PC-9 (cell line): ENCODE measurements at places on chromosomes 4 and X. TPM values are rescaled to one million over a fixed set of nuclear protein-coding genes. Genes with fewer than 3 reads are reported as not detected.

- DNase-seq, result no peak
Measured at GRCh38 chrX:130826249-130826648, 76.8 kb downstream of the ENOX2 start.

- no peak for DNase-seq
Measured at GRCh38 chr4:188341428-188341827, 202.2 kb downstream of the TRIML1 start.

DNA sequence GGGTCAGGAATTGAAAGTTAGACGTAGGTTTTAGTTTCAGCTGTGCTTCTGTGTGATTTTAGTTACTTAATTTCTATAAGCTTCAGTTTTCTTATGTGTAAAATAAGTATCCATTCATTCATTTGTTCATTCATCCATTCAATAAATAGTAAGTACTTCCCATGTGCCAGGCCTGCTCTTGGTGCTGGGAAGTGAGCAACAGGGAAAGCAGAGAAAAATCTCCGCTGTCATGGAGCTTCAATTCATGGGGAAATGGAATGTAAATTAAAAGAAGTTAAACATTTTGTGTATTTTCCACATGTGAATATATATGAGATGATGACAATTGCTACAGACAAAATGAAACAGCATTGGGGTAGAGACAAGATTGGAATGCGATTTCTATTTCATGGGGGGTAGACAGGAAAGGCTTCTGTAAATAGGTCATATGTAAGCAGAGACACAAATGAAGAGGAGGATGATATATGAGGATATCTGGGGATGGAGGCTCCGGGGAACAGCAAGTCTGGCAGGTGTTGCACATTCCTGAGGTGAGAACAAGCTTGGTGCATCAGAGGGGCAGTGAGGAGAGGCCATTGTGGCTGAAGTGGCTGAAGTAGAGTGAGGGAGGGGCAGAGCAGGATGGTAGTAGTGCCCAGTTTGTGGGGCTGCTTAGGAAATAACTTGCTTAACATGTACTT lies 66.2 kb downstream of the FHIP1A start:
- DNase-seq, result no peak

The CD99L2 gene
- total RNA-seq, result 22.5 and 29.6 TPM in 2 replicates

DNA sequence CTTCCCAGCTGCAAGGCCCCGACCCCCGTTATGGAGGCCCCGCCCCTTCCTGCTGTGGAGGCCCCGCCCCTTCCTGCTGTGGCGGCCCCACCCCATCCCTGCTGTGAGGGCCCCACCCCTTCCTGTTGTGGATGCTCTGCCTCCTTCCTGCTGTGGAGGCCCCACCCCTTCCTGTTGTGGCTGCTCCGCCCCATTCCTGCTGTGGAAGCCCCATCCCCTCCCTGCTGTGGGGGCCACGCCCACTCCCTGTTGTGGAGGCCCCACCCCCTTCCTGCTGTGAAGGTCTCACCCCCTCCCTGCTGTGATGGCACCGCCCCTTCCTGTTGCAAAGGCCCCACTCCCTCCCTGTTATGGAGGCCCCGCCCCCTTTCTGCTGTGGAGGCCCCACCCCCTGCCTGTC lies 104.9 kb upstream of the PSAPL1 start:
- DNase-seq, result peak; percentile 56

GRCh38 chrX:56788717-56789122 lies 59.7 kb downstream of the NBDY start:
- DNase-seq, result no peak

DNA sequence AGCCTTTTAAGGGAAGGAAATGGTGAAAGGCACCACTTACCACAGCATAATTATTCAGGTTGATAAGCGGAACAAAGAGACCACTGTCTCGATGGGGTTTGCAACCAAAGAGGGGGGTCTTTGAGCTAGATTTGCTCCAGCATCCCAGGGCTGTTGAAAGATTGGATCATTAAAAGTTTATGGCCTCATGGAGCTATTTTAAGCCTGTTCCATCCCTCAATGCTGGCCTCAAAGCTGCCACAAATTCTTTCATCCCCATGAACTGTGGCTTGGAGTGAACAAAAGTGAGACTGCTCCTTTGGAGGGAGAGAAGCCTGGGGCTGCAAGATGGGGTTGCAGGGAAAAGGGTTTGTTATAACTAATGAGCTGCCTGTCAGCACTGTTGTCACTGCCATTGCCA lies 209.8 kb downstream of the RTL9 start:
- DNase-seq, result no peak

GRCh38 chr4:48594180-48594579 lies 104.1 kb downstream of the ZAR1 start:
- DNase-seq, result no peak

DNA sequence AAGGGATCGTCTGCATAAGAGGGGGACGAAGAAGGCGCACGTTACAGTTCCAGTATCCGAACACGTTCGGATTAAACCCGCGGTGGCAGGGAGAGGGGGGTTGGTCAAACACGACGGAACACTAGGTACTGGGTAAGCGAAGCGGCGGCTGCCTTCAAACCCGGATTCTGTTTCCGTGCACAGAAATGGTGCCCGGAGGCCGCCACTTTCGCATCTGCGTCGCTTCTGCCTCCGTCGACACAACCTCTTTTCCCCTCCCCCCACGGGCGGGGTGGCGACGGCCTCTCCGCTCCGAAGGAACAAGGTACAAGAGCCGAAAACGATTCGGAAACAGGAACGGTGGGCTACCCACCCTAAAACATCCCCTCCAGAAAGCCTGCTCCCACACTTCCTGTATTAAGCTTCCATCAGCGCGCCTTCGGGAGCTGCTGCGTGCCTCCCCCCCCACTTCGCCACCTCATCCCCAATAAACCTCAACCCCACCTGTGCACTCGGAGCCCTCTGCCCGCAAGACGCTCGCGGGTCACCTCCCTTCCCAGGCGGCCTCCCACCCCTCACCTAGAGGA lies 667 bp downstream of the G3BP2 start:
- DNase-seq, result peak; percentile 34

DNA sequence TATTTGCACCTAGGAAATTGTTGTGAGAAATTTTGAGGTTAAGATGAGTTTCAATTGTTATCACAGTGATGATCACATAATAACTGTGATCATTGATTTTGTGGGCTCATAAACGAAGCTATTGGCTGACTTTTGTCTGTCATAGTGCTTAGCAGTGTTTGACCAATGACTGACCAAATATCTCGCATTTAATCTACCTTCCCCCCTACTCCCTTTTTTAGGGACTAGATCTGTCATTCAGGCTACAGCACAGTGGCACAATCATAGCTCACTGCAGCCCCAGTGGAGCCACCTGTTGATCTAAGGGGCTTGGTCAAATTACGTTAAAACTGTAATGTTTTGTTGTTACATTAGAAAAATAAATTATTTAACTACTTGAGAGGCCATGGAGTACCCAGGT lies 1.5 kb downstream of the FUNDC2 start:
- DNase-seq, result no peak

- peak; percentile 78 for DNase-seq
Measured at GRCh38 chrX:136185401-136186022, 38.2 kb downstream of the FHL1 start.

The MAGEB1 gene
- total RNA-seq, result not detected in 2 replicates

DNA sequence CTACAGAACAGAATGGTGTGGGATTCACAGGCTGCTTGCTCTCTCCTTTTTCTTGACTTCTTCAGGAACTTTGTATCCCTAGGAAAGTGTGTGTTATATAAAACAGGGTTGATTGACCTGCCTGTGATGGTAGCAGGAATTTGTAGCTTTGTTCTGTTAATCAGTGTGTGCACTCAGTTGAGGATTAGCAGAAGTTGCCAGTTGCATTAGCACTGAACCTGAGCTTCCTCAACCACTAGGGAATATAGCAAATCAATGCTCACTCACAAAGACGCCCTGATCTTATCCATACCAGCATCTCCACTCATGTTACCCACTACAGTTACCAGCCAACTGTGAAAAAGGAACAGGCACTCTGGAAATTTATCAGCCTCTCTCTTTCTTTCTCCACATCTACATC lies 319.1 kb upstream of the EMCN start:
- no peak for DNase-seq

- no peak for DNase-seq
Measured at GRCh38 chr4:173565281-173565680, 35.3 kb upstream of the HAND2 start.

DNA sequence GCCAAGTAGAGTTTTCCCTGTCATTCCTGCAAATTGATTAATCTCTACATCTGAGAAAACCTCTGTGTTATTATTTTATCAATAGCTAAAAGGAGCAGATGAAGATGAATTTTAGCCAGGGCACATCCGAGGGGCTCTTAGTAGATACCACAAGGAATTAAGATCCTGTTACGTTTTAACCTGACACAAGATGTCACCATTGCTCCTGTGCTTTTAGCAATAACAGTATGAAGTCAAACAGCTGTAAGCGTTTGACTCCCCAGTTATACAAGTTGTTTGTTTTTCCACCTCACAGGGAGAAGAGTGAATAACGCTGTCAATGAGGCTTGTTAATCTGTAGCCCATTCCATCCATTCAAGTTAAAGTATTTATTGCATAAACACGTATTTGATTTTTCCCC lies 76.0 kb upstream of the AP1S2 start:
- DNase-seq, result no peak
